Activated CD8-positive, alpha-beta memory T cell treated with anti-CD3 and anti-CD28 coated beads, Interleukin-2, amount 50 U/mL, for 4 hours (primary cell): ENCODE measurements at places on chromosomes 12 and 14.
A peak's percentile ranks its signal among the peaks of the same experiment; 100 is the strongest.

DNA sequence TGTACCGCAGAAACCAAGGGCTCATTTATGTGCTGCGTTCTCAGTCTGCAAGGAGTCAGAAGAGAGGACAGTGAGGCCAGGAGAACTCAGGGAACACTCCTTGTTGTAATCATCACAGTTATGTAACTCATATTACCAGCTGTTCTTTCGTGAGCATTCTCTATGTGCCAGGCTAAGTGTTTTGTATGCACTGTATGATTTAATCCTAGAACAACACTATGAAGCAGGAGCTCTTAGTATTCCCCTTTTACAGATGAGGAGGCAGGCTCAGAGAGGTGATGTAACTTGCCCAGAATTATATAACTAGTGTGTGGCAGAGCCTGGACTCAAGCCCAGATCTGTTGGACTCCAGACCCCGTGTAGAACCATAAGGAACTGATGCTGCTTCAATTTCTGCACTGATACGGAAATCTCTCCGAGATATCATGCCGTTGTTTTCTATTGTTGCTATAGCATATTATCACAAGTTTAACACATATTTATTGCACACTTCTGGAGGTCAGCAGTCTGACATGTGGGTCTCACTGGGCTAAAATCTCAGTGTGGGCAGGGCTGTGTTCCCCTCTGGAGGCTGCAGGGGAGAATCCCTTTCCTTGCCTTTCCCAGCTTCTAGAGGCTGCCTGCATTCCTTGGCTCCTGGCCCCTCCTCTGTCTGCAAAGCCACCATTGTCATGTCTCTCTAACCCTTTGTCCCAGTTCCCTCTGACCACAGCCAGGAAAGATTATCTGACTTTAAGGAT is 16.3 kb upstream of the CD9 start:
- no peak for DNase-seq

DNA sequence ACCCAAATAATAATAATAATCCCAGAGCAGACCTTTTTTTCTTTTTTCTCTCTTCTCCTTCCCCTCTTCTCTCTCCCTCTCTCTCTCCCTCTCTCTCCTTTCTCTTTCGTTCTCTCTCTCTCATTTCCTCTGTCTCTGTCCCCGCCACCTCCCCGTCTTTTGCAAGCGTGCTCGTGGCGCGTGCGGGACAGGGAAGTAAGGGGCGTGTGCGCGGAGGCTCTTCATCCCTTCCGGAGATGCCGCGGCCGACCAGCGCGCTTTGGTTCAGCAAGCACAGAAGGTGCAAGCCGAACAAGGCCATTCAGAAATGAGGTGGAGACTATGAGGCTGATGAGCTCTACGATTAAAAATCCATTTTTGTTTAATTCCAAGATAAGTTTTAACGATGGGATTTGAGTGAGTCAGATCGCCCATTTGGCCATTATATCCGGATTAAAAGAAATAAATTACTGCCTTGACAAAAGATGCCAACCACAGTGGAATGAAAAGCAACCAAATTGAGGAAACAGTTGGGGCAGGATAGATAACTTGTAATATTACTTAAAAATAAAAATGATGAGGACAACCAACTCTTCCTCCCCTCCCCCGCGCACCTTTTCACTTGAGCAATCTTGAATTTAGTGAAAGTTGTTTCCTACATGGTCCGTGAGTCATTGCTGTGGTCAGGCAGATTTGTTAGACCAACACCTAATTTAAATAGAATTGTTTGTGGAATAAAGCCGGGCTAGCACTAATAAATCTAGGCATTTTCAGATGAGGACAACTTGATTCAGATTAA is 1.2 kb upstream of the AMIGO2 start:
- DNase-seq = peak; percentile 58

DNA sequence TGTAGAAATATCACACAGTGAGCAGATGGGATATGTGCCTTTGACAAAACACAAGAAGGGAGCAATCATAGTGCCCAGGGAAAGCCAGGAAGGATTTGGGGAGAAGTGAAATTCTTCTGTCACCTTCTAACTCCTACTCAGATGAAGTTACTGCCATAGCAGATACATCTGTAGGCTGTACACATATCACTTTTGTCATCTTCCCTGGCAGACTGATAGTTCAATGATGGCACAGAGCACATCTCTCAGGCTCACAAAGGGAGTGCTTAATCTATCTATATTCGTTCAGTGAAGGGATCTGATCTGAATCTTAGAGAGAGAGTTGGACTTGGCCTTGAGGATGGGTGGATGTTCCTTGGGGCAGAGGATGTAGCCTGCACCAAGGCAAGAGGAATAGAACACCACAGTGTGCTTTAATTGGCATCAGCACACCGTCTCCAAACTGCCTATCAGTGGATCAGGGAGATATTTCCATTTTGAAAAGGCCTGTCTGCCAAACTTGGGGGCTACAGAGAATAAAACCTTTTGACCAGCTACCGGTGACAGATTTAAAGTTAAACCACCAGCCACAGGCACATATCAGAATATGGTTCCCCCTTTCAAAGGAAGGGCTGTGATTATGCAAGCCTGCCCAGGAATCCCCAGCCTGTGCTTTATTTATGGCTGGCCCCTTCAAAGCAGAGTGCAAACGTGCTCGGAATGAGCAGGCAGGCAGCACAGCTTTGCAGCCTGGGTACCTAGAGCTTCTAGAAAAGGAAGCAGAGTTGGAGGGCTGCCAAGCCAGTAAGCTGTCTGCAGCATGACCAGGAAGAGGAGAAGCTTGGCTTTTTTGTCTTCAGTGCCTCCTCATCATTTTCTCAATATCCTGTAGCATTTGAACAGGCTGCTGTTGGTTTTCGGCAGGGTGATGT is 165.5 kb upstream of the DYRK2 start:
- peak; percentile 73 for DNase-seq

- DNase-seq = no peak
These were observed 111.8 kb downstream of the PLEKHG7 start for GRCh38 chr12:92814584-92814983.

- no peak for DNase-seq
These were observed 56.2 kb upstream of the NID2 start for GRCh38 chr14:52124791-52125684.

DNA sequence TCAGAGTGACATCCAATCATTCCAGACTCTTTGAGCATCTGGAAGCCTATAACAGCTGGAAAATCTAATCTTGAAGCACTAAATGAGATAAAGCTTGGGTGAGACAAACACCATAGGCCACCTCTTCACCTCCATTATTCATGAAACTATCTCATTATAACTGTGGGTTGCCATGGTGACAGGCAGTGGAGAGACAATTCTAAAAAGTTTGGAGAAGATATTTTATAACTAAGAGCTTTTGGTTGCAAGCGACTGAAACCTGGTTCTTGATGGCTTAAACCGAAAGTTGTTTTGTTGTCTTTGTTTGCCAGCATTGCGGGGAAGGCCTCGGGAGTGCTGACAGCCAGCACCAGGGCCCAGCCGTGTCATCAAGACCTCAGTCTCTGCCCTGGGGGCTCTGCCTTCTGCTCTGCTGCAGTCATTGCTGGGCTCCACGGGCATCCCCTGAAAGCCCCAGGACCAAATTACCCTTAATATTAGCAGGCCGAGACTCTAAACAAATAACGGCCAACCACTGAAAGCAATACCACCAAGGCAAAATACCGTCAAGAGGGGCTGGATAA is 353.6 kb upstream of the SFSWAP start:
- no peak for DNase-seq

- no peak for DNase-seq
These were observed 9.3 kb downstream of the GRIP1 start for GRCh38 chr12:66669541-66669940.

- DNase-seq = no peak
These were observed 98.6 kb downstream of the GCH1 start for GRCh38 chr14:54803926-54804537.

GRCh38 chr12:66258011-66258410 is 44.3 kb upstream of the HELB start:
- DNase-seq = no peak

DNA sequence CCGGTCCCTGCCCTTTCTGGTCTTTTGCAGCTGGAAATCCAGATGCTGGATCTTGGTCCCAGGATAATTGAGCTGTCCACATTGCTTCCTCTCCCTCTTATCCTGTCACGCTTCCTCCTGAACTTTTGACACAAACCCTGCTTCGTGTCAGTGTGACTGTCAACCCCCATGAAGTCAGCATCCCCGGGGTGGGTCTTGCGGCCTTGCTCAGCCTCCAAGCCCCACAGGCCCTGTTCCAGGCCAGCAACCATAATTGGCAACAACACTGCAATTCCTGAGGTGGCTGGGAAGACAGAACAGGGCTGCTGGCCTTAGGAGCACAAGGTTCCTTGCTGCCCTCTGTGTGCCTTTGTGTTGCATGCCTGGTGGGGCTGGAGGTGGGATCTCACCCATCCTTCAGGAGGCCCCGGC is 74.9 kb downstream of the NTF3 start:
- DNase-seq = no peak

DNA sequence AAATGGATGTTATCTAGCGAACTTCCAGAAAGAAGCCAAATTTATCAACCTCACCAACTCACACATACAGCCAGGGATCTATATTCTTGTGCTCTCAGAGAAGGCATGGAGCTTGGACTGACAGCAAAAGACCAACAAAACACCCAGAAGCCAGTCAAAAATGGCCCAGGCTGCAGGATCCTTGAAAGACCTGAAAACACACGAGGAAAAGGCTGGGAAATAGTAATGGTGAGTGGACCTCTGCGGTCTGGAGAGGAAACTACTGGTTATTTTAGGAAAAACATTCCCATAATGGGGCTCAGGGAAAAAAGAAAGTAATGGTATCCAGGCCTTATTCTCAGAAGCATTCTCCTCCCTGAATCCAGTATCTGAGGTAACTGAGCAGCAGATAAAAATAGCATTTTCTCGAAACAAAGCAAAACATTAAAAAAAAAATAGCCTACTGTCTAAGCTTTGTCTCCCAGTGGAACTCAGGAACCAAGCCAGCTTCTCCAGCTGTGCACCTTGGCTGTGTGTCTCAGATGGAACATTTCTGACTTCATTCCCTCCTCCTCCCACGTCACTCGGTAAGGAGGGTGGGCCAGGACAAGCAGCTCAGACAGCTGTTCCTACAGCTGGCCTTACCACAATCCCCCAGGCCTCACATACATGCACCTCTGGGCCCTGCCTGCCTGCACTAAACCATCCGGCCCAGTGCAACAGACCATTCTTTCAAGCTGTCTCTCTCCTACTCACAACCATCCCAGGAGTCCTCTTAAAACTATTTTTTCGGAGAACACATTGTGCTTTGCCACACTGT is 249.9 kb downstream of the DAD1 start:
- no peak for DNase-seq

- DNase-seq = no peak
These were observed 2.3 kb downstream of the HSPA2 start for GRCh38 chr14:64542836-64543201.

DNA sequence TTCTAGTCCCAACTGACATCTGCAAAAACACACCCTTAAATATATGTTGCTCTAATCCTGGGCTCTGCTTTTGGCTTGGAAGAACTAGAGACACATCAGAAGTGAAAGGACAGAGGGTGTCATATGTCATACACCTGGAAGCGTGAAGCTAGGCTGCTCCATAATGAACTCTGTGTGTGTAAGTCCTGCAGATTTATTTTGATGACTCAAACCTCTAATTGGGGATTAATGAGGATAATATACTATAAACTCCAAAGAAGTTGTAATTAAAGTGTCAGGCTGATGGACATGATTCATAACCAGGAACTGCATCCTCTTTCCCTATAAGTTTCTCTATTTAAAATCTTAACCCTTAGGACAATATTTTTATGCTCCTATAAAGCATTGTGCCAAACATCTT is 4.4 kb upstream of the KCNK10 start:
- no peak for DNase-seq

- DNase-seq = no peak
These were observed 16.3 kb downstream of the SPX start for GRCh38 chr12:21542403-21542802.

GRCh38 chr14:28690029-28690692 is 76.4 kb upstream of the FOXG1 start:
- DNase-seq = no peak

DNA sequence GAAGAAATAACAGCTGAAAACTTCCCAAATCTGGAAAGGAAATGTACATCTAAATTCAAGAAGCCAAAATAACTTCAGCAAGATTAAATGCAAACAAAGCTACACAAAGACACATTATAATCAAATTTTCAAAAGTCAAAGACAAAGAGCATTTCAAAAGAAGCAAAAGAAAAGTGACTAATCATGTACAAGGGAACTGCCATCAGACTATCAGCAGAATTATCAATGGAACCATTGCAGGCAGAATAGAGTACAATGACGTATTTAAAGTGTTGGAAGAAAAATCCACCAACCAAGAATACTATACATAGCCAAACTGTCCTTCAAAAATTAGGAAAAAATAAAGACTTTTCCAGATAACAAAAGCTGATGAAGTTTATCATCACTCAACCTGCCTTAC is 147.5 kb downstream of the NELL2 start:
- DNase-seq = no peak

DNA sequence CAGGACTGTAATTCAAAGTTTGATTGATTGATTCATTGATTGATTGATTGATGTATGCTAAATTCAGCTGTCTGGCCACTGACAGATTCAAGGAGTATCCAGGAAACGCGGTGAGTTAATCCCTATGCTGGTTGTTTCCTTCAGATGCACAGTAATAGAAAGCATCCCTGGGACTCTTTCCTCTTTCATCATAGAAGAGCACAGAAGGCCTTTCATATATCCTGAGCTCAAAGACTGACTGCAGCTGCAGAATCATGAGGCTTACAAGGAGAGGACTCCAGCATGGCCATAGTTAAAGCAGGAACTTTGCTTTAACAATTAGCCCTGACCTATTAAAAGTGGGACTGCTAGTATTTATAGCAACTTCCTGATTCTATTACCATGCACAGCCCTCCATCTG is 187.7 kb upstream of the TMTC1 start:
- no peak for DNase-seq

DNA sequence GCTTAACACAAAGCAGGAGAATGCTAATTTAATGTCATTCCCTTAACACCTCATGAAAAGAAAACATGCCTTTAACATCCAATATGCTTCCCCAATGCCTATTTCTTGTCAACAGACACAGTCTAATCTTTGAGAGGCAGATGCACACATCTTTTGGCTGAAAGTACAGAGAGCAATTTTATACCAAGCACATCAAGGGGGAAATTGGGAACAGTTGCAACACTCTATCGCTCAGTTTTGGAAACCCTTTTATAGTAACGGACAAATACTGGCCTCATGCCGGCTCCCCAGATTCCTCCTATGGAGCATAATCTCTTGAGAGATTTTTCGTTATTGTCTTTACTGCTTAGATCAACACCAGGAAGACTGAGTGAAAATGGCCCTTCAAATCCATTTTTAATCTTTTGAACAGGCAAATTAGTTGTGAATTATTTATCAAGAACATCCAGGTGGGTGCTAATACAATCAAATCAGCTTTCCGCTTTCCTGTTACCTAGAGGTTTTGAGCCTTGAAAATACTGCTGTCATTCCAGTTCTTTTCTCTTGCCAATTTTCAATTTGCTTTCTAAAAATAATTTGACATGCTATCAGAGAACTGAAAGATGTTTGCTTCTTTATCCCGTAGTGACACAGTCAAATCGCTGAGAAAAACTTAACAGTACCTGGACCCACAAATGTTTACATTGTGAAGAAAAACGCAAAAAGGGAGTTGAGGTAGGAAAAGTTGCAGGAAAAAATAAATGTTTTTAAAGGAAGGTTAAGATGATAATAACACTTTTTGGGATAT is 60.7 kb upstream of the CAND1 start:
- DNase-seq = no peak
